ENCODE measurements at places on chromosomes 7 and 10.

DNA sequence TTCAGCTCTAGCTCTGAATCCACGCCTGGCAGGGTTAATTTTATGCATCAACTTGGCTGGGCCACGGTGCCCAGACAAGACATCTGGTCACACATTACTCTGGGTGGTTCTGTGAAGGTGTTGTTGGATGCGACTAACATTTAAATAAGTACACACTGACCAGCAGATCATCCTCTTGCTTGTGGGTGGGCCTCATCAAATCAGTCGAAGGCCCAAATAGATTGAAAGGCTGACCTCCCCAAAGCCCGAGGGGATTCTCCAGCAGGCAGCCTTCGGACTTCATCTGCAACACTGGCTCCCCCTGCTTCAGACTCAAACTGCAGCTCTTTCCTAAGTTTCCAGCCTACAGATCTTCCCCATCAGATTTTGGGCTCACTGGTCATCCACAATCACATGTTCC is 53.6 kb downstream of the SFMBT2 start:
- no peak for DNase-seq

GRCh38 chr10:5522913-5523560 is 1.7 kb upstream of the CALML3 start:
- no peak for DNase-seq

- DNase-seq, result no peak
Measured at GRCh38 chr7:142478479-142479220, 220.8 kb upstream of the PRSS58 start.

DNA sequence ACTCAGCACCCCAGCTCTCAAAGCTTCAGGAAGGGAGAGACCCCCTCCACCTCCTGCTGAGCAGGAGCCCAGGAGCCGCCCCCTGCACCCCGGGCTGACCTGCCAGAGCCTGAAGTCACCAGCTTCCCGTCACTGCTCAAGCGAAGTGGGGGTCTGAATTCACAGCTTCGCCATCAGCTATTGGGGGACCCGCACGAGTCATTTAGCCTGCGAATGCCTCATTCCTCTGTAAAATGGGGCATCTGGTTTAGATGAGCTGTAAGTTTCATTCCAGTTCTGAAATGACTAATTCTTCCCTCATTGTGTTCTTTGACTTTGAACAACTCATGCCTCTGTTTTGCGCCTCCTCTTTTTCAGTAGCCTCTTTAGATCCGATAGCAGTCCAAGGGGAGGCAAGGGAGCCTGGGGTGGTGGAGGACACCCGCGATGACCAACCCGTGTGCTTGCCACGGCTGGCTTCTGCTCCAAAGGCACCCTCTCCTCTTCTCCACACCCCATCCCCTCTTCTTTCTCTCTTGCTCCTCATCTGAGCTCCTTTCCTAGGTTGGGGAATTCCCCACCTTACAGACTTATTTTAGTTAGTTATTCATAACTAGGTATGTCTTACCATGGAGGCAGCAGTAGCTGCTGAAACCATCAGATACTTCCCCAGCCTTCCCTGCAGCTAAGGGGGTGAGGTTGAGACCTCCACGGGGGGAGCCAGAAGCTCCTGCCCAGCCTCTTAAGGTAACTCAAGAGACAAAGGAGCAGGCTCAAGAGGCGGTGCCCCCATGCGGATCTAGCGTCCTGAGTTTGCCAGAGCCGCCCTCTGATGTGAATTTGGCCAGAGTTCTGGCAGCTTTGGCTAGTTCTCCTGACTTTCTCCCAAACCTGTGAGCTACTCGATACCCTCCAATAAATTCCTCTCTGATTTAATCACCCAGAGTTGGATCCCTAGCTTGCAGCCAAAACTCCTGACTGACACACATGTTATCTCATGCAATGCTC is 47.7 kb downstream of the RBM17 start:
- DNase-seq, result no peak

DNA sequence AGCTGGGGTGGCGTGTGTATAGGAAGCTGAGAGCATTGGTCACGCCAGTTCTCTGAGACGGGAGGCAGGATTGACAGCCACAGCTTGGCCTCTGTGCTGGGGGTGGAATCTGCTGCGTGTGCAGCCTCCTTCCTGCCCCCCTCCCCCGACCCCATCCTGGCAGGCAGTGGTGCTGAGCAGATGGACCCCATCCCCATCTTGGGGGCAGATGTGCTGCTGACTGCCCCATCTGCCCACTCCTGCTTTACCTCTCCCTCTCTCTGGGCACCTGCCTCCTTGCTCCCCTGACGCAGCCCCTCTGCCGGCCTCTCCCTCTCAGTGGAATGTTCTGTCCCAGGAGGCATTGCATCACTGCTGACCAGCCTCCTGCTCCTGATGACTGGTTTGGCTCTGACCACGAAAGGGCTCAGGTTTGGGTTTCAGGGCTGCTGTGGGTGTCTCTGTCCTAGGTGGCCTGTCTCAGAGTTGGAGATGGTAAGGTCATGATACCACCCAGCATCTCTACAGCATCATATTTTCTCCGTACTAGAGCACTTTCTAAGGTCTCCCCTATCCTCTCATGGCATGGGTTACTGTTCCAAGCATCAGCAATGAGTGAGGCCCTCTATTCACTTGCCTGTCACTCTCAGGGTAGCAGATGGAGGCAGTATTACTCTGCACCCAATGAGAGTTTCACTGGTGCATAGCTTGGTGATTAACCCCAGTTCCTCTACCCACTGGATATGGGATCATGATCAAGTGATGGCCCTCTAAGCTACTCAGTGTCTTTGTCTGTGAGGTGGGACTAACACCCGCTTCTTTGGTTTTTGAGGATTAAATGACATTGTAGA is 81.9 kb downstream of the RBM20 start:
- DNase-seq, result no peak

- no peak for DNase-seq
Measured at GRCh38 chr7:91876391-91877133, 3.9 kb downstream of the MTERF1 start.

GRCh38 chr7:77208416-77208815 is 8.8 kb upstream of the FGL2 start:
- DNase-seq, result no peak

DNA sequence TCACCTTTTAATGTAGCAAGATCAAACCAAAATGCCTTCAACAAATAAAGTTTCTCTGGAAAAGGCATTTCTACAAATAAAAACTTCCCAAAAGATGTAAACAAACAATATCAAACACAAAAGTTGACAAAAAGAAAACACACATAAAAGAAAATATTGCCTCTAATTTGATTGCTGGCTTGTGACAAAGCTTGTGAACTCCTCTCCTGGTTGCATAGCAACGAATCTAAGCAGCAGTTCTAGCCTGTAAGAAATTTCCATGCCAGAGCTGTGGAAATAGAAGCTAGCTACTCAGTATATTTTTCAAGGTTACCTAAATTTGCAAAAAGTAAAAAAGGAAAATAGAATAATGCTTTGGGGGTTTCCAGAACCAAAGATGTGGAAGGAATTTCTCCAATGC is 173.9 kb upstream of the CDK1 start:
- no peak for DNase-seq

DNA sequence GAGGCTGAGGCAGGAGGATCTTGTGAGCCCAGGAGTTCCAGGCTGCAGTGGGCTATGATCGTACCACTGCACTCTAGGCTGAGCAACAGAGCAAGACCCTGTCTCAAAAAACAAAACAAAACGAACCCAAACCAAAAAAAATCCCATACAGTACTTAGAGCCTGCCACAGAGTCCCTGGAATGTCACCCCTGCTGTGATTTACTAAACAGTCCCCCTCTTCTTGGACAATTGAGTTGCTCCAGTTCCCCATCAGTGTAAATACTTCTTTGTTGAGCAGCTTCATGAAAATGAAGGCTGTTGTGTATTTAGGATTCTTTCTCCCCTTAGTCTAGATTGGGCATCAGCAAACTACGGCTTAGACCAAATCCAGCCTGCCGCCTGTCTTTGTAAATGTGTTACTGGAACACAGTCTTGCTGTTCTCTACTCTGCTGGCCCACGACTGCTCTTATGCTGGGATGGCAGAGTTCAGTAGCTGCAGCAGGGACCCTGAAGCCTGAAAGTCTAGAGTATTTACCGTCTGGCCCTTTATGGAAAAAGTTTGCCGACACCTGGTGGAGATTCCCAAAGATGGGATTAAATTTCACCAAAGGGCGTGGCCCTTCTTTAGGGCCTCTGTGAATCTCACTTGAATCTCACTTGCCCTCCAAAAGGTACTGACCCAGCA is 57.8 kb downstream of the PALD1 start:
- no peak for DNase-seq

DNA sequence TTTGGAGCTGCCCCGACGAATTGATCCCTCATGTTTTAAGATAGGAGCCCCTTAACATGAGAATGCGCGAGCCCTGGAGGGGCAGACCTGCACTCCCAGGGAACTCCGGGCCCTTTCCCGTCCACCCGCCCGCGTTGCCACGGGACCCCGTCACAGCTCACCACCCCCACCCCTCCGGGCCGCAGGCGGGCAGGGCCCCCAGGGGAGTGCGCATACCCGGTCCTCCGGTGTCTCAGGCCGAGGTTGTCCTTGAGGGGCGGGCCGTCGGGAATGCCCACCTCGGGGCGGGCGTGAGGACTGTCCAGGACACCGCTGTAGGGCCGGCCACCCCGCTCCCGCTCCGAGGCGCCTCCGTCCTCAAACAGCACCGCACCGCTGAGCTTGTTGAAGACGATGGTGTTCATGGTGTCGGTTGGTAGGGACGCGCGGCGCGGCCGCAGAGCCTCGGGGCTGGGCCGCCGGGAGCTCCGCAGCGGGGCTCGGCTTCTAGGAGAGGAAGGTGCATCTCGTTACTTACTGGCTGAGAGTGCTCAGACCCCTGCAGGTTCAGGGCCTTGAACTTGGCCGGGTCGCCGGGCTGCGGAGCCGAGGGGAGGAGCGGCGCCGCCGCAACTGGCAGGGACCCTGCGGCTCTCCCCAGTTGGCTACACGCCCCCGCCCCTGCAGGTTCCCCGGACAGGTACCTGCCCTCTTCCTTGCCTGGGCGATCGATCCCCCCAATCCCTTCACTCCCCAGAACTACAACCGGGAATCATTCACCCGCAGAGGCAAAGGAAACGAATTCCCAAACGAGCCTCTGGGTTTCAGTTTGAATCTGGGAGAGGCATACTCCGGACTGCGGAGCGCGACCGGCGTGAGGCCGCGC is 2.4 kb downstream of the MKX start:
- DNase-seq, result no peak

DNA sequence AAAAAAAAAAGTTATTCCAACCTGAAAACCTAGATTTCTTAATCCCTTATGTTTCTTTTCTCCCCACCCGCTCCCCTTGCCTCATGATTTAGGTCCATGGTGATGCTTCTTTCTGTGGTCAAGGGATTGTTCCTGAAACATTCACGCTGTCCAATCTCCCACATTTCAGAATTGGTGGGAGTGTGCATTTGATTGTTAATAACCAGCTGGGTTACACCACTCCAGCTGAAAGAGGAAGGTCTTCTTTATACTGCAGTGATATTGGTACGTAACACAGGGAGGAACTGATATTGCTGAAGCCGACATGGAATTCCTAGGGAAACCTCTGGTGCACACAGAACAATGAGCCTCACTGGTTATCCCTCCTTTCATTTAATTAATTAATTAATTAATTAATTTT is 22.7 kb downstream of the DHTKD1 start:
- no peak for DNase-seq

GRCh38 chr7:26185131-26185843 is 15.3 kb downstream of the HNRNPA2B1 start:
- no peak for DNase-seq

DNA sequence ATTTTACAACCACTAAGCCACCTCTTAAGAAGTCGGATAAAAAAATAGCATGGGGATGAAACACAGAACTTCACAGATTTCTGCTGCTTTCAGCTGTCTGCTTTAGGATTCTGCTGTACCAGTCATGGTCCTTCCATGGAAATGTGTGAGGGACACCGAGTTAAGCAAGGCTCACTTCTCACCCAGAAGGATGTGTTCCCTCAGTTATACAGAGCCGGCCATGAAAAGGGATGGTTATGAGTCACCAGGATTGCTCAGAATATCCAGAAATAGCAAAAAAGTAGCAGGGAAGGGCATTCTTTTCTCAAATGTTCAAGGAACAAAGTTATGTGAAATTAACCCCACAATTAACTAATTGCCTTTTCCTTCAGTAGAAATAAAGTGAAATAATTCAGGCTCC is 124.4 kb downstream of the AMPH start:
- DNase-seq, result no peak

GRCh38 chr7:111558991-111559390 is 3.3 kb downstream of the IMMP2L start:
- DNase-seq, result no peak

DNA sequence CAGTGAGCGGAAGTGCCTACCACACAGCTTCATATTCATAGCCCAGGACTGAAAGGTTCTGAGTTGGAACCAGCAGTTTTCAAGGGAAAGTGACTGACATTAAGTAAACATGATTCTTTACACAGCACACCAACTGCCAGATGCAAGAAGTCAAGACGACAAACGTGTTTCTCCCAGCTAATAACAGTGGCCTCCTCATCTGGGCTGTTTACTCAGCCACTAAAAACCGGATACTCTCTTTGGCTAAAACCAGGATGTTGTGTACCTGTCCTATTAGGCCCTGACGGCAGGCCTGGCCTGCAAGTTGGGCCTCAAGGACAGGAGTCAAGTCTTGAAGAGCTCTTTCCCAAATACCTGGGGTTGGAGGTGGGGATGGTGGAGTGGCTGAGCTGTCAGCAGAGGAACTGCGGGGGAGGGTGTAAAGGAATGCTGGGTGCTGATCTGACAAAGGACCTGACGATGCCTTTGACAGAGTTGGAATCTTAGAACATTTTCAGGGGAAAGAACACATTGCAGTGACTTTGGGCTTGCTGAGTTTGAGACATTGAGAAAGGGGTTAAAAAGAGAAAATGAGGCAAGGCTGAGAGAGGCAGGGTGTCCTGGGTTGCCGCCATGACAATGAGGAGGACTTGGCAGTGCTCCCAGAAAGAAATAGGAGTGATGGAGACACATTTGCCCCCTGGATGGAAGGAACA is 57.7 kb downstream of the STEAP1B start:
- DNase-seq, result no peak

DNA sequence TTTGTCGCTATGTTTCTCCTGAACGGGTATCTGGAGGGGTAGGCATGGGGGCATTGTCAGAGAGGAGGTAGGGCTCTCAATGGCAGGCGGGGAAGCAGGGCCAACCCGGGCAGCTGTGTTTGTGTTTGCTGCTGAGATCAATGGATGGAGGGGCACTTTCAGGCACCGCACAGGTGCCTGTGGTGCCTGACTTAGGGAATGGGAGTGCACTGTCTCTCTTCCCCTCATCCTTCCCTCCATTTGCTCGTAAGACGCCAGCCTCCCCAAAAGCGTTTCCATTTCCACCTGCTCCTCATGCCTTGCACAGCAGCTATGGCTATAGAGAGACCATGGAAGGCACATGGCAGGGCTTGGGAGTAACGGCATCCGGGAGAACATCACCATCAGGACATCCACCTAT is 615.9 kb upstream of the FOXK1 start:
- no peak for DNase-seq

DNA sequence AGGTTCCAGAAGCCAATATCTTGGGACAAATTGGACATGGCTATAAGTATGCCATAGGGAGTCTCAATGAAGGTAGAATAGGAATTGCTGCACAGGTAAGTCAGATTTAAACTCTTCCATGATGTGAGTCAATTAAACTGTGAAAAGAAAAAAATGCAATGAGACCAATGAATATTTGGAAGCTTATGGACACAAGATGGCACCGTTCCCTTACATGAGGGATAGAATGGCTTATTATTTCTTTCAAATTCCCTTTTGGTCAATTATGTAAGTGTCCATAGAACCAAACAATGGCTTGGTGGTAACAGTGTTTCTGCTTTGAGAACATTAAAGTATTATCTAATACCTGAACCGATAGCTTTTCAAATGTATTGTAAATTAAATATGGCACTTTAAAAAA is 35.6 kb downstream of the ACADSB start:
- no peak for DNase-seq

- DNase-seq, result no peak
Measured at GRCh38 chr7:139482662-139483466, 609 bp downstream of the KLRG2 start.

- DNase-seq, result no peak
Measured at GRCh38 chr10:124734311-124735166, 9.6 kb downstream of the FAM53B start.

Measured in SIG-M5 (cell line).